Mucosa of gallbladder (tissue), 1 donor: ENCODE measurements at places on chromosomes 2 and 18. TPM values are rescaled to one million over a fixed set of nuclear protein-coding genes. Genes with fewer than 3 reads are reported as not detected.

Gene FMNL2
- 24.7 TPM for total RNA-seq

Gene RUFY4
- 0.17 TPM for total RNA-seq

- DNase-seq = no peak
These were observed 2.8 kb upstream of the SULT6B1 start for GRCh38 chr2:37191253-37191652.

DNA sequence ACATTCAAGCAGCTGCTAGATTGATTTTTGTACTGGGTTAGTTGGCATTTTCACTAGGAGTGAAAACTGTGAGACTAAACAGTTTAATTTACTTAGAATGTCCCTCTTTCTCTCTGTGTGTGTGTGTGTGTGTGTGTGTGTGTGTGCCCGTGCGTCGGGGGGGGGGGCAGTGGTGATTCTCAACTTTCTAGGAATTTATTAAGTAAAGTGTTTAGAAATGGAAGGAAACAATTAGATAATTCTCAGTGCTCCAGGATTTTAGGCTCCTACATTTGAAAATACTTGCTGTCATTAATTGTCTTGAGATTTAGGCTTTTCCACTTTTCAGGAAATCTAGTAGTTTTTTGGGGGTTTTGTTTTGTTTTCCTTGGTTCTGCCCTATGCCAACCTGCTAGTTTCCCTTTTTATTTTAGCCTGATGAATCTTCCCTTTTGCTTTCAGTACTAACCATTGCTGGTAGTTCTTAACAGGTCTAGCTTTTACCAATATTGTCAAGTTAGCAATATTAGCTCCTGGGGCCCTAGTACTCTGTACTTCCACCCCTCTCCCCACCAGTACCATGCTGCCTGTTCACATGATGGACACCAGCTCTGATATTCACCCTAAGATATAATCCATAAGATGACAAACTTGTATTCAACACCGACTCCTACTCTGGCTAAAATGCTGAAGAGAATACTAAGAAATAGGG lies 4.9 kb downstream of the EPAS1 start:
- DNase-seq = no peak

DNA sequence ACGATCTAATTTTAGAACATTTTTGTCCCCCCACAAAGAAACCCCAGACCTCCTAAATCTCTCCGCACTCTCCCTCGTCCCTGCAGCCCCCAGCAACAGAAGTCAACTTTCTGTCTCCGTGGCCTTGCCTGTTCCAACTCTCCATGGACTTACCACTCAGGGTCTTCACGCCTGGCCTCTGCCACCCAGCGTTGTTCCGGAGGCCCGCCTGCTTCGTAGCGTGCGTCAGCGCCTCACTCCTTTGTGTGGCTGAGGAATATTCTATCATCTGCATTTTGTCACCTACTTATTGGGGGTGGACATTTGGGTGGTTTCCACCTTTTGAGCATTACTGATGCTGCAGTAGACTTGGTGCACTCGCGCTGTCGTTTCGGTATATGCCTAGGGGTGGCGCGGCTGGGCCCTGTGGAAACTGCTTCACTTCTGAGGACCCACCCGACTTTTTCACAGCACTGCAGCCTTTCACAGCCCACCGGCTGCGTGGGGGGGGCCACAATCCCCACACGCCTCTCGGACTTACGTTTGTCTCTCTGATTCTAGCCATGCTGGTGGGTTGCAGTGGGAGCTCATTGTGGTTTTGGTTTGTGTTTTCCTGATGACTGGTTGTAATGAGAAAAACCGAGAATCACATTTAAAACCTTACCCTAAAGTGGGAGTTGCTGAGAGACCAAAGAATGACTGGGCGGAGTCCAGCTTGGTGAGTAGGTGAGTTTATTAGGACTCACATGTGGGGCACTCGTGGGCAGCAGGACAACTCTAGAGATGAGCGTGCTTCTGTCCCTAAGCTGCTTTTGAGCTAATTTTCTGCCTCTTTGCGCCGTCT lies 1.4 kb upstream of the HSBP1L1 start:
- no peak for DNase-seq
